ENCODE measurements at places on chromosomes 1 and 21. TPM values are rescaled to one million over a fixed set of nuclear protein-coding genes. Genes with fewer than 3 reads are reported as not detected.

Gene RSRP1
- total RNA-seq: 29.4 TPM

Gene OR2T2
- not detected for total RNA-seq

Gene GPR3
- total RNA-seq: 0.28 TPM

Gene AMPD1
- not detected for total RNA-seq

Gene FRRS1
- total RNA-seq: 6.8 TPM

Gene BNIPL
- 0.24 TPM for total RNA-seq

Gene SLAMF8
- 2.1 TPM for total RNA-seq

GRCh38 chr1:117685936-117686806 lies 80.3 kb downstream of the TENT5C start:
- H3K27ac ChIP-seq: no peak overlapping the region
- no peak overlapping the region for H3K4me3 ChIP-seq
- peaks cover 36% of the 10 kb centered on the region for H3K4me1 ChIP-seq

GRCh38 chr1:27884006-27884954 lies 11.9 kb downstream of the THEMIS2 start:
- no peak overlapping the region for H3K4me3 ChIP-seq
- no peaks in the 10 kb centered on the region for H3K27me3 ChIP-seq
- H3K4me1 ChIP-seq: no peaks in the 10 kb centered on the region
- no peaks in the 10 kb centered on the region for H3K36me3 ChIP-seq

GRCh38 chr1:18343581-18343980 lies 137.1 kb upstream of the KLHDC7A start:
- no peaks in the 10 kb centered on the region for H3K4me1 ChIP-seq
- peaks cover 22% of the 10 kb centered on the region for H3K27me3 ChIP-seq

- no peak overlapping the region for H3K4me3 ChIP-seq
- no peak for DNase-seq
- no peak overlapping the region for H3K27ac ChIP-seq
- no peaks in the 10 kb centered on the region for H3K36me3 ChIP-seq
These were observed 5.1 kb downstream of the TIAM1 start for GRCh38 chr21:31338908-31339368.

DNA sequence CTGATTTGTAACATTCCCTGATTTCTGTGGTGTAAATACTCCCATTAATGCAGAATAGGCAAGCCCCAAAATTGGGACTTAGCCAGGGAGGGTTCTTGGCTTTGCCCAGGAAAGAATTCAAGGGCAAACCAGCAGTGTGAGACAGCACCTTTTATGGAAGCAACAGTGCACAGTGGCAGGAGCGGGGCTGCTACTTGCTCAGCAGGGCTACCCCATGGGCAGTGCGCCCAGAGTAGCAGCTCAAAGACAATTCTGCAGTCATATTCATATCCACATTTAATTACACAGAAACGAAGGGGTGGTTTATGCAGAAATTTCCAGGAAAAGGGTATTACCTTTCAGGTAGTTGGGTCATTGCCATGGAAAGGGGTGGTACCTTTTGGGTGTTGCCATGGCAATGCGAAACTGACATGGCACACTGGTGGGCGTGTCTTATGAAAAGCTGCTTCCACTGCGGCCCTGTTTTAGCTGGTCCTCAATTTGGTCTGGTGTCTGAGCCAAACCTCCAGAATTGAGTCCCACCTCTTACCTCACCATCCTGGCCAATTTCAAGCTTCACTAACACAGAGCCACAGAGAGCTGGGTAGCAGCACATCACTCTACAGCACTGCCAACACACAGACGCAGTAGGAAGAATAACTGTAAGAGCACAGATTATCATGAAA lies 35.9 kb downstream of the FHAD1 start:
- H3K4me3 ChIP-seq: no peak overlapping the region
- peak overlapping the region; percentile 69 for H3K27ac ChIP-seq
- no peaks in the 10 kb centered on the region for H3K27me3 ChIP-seq
- peak; percentile 41 for DNase-seq
- no peaks in the 10 kb centered on the region for H3K36me3 ChIP-seq
- peaks cover 10% of the 10 kb centered on the region for H3K4me1 ChIP-seq

DNA sequence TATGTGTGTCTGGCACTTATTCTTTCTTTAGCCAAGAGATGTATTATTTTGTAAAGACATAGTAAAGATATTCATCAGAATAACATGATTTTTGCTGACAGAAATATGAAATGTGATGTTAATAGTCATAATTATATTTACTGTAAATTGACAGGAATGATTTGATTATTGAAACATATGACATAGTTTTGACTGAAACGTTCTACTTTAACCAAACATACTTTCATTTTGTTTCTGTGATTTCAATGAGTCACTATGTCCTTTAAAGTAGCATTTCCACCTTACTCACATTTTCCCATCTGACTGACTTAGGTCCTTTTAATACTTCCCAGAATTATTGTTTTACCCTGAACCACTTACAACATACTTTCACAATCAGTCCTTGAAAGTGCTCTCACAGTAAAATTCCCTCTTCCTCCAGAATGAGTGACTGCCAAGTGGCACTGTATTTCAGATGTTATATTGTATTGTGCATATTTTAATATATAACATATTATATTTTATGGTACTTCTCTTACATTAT lies 437.9 kb downstream of the NCAM2 start:
- no peak for DNase-seq
- no peak overlapping the region for H3K4me3 ChIP-seq
- H3K36me3 ChIP-seq: no peaks in the 10 kb centered on the region
- no peaks in the 10 kb centered on the region for H3K27me3 ChIP-seq
- H3K27ac ChIP-seq: no peak overlapping the region

DNA sequence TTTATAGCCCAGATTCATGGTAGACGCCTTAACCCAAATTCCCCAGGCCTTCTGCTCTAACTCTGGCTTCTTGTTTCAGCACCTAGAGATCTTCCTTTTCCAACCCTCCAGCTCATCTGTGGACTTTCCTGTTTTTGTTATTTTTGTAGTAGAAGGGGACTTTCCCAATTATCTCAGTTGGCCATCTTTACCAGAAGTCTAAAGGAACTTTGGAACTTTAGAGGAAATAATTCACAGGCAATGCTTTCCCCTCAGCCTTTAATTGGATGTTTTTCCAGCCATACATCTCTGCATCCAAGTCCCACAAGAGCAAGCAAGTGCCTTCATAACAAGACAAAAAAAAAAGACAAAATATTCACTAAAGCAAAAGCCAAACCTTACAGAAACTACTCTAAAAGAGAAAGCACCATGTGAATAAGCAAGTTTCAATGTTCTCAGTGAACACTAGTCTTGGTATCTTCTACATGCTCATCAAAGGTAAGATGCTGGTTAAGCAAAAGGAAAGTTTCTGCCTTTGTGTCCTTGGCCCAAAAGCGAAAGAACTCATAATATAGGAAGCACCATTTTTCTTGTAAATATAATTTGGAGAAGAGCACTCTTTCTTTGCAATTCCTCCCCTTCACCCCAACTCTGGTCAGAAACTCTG lies 377.3 kb downstream of the SETD4 start:
- H3K36me3 ChIP-seq: no peaks in the 10 kb centered on the region
- H3K27me3 ChIP-seq: no peaks in the 10 kb centered on the region
- H3K27ac ChIP-seq: no peak overlapping the region
- no peak overlapping the region for H3K4me3 ChIP-seq
- no peaks in the 10 kb centered on the region for H3K4me1 ChIP-seq

DNA sequence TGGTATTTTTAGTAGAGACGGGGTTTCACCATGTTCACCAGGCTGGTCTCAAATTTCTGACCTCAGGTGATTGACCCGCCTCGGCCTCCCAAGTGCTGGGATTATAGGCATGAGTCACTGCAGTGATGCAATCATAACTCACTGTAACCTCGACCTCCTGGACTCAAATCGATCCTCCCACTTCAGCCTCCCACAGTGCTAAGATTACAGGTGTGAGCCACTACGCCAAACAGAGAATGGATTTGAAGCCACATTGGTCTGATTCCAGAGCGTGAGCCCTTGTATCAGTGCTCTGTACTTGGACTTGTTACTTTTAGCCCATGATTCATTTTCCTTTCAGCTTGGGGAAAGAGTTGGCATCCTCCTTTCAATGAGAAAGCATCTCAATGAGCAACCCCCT lies 14.9 kb upstream of the ZNF683 start:
- no peak overlapping the region for H3K4me3 ChIP-seq
- H3K36me3 ChIP-seq: no peaks in the 10 kb centered on the region
- DNase-seq: no peak
- no peaks in the 10 kb centered on the region for H3K4me1 ChIP-seq
- no peak overlapping the region for H3K27ac ChIP-seq

DNA sequence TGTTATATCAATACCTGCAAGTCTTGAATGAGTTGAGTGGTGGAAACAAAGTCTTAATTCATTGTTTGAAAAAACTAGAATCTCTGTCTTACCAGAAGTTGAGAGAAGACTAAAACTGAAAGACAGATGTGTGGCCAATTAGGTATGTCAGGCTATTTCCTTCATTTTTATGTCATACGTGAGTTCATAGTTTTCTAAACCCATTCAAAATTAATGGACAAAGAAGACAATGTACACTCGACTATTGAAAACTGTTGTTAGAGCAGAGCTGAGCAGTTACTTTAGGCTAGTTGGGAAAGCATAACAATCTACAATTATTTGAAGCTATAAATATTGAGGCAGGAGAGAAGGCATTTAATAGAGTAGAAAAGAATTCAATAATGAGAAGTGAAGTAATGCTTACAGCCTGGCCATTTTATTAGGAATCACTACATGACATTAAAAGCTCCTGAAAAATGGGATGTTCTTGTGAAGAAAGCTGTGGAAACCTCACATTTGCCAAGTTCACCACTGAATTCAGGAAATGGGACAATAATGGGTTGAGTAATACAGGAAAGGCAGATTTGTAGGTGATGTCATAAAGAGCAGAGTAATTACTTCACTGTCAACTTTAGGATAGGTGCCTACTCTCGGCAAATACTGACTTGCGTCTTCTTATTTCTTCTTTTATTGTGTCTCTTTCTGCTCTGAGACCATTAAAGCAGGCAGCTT lies 204.4 kb downstream of the PLA2G4A start:
- H3K4me3 ChIP-seq: no peak overlapping the region
- no peak overlapping the region for H3K27ac ChIP-seq
- DNase-seq: no peak
- H3K36me3 ChIP-seq: no peaks in the 10 kb centered on the region

Measured in heart left ventricle (tissue), 16 donors.